ENCODE measurements at places on chromosomes 5 and 9.

DNA sequence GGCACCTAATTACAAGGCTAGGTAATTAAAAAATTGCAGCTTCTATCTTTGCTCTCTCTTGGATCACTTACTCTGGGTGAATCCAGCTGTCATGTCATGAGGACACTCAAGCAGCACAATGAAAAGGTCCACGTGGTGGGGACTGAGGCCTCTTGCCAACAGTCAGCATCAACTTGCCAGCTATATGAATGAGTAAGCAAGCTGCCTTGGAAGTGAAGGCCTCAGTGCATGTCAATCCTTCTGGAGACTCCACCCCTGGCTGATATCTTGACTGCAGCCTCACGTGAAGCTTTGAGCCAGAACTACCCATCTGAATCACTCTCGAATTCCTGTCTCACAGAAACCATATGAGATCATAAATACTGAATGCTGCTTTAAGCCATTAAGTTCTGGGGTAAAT, 140.5 kb downstream of the SNX18 start:
- DNase-seq, result no peak

- DNase-seq, result no peak
These were observed 6.3 kb downstream of the CLPTM1L start for GRCh38 chr5:1338506-1339070.

DNA sequence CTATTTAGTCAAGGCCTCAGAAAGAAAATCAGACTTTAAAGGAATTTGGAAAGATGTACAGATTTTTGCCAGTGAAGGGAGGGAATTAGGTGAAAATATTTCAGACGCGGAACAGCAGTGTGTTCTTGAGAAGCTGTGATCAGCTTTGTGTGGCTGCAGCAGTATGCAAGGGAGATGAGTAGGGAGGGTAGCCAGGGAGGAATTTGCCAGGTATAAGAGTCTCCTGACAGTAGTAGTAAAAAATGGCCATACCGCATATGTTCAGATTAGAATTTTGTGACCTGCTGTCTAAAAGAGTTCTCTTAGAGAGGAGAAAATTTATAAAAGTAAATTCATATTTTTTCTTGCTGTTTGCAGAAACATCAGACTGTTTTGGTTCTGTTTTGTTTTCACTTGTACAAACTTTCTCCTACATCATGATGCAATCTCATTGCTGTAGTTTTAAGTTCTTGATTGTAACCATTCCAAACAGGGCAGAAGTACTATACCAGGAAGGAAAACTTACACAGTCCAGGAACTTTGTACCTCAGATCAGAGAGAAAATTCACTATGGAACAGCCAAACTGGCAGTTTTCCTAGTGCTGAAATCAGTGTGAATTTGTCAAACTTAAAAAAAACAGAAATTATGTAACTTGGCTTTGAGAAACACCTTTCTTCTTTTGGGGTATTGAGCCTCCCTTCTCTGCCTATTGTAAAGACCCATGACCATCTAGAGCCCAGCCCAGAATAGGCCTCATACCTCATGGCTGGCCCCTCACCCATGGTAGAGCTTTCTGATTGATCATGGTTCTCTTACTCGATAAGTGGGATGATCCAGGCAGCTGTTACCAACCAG, 78.4 kb upstream of the NR3C1 start:
- no peak for DNase-seq

- DNase-seq, result peak; percentile 92
These were observed at the start of gene SMC5 for GRCh38 chr9:70258692-70259511. SMC5 (plus strand) TSS chr9:70258978; CDS start chr9:70259079, 101 bp downstream.

DNA sequence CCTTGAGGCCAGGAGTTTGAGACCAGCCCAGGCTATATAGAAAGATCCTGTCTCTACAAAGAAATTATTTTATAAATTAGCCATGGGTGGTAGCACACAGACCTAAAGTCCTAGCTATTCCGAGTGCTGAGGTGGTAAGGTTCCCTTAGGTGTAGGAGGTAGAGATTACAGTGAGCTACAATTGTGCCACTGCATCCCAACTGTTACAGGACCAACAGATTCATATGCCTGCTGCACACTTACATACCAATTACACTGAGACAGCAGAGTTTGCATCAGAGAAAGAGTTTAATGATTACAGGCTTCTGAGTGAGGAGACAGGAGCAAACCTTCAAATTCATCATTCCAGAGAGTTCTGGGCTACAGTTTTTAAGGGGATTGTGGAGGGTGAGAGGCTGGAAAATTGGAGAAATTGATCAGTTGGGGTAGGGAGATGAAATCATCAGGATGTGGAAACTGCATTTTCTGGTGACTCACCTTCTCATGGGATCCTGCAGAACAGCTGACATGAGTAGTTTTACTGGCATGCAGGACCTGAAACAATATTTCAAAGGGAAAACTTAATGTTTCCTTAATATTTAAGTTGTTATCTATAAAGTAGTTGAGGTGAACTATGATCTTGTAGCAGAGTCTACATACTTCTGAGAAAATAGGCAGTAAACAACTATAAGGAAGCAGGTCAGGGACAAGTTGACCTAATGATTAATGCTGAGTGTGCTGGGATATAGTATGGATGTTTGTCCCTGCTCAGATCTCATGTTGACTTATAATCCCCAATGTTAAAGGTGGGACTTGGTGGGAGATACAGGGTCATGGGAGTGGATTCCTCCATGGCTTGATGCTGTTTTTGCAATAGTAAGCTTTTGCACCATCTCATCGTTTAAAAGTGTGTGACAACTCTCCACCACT, 54.7 kb downstream of the ANXA2R start:
- no peak for DNase-seq

GRCh38 chr5:154479160-154479943, 1.3 kb upstream of the HAND1 start:
- DNase-seq, result no peak

DNA sequence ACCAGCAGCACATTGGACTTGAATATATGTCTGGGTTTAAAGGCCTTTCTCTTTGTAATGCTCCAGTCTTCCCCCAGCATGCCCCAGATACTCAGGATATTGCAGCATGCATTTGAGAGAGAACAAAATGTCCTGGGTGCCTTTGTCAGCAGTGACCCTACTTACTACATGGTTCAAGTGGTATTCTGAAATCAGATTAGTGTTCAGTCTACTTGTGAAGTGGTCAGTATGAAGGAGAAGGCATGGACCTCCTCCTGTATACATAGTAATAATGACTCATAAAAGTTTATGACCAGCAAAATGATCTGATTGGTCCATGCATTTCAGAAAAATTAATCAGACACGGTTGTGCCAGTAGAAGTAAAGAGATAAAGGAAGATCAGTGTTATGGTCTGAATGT, 25.4 kb downstream of the GPR21 start:
- DNase-seq, result no peak

GRCh38 chr9:20307621-20308020, 314.7 kb downstream of the MLLT3 start:
- DNase-seq, result no peak

GRCh38 chr5:36646507-36647023, 40.2 kb downstream of the SLC1A3 start:
- DNase-seq, result no peak

All from KBM-7 (cell line).